Activated CD8-positive, alpha-beta memory T cell treated with anti-CD3 and anti-CD28 coated beads for 4 hours (primary cell): ENCODE measurements at places on chromosomes 12 and 14.

DNA sequence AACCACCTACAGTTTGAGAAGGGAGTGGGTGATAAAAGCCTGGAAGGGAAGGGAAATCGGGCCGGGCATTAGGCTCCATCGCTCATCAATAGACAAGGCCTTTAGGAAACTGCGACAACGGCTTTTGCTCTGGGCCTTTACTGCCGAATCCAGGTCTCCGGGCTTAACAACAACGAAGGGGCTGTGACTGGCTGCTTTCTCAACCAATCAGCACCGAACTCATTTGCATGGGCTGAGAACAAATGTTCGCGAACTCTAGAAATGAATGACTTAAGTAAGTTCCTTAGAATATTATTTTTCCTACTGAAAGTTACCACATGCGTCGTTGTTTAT, 261 bp upstream of the RNU7-1 start:
- no peak for DNase-seq

DNA sequence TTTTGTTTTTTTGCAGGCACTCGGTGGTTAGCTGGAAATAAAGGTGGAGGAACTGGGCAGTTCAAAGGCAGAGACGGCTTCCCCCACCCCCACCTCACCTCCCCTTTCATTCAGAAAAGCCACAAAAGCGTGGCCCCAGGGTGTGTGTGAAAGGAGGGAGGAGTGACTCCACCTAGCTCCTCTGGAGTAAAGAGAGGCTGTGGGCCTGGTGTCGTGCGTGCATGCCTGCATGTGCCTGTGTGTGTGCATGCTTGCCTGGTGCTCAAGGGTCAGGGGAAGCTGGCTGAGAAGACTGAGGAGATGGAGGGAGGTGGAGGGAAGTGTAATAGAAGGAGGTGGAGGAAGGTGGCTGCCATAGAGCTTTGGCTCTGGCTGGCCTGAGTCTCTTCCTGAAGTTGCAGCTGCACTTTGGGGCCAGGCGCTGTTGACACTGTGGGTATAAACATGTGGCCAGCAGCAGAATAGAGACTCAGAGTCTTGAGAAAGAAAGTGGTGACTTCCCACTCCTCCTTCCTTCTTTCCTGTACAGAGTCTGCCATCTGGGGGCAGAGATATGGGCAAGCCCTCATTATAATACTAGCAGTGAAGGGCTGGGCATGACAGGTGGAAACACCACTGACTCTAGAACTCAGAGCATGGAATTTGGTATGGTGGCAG, 36.9 kb upstream of the SINHCAF start:
- no peak for DNase-seq

DNA sequence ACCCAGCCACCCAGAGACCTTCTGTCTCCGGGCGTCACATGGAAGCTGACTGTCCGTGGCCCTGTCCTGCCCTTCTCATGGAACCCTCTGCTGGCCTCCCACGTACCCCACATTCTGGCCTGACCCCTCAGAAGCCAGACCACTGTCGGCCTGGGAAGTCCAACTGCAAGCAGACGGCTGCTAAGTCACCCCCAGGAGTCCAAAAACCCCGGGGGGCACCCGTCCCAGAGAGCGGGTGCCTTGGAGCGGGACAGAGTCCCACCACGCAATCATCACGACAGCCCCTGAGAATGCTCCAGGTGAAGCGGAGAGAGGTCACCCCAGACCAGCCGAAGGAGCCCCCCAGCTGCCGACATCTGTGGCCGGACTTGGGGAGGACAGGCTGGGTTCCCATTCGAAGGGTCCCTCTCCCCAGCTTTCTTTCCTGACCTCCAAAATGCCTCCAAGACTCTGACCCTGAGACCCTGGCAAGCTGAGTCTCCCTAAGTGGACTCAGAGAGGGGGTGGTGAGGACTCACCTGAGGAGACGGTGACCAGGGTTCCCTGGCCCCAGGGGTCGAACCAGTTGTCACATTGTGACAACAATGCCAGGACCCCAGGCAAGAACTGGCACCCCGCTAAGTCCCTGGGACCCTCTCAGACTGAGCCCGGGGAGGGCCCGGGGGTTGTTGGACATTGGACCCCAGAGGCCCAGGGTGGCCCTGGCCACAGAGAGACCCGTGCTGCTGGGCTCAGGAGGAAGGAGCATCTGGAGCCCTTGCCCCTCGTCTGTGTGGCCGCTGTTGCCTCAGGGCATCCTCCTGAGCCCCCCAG, 337.1 kb downstream of the TMEM121 start:
- no peak for DNase-seq

DNA sequence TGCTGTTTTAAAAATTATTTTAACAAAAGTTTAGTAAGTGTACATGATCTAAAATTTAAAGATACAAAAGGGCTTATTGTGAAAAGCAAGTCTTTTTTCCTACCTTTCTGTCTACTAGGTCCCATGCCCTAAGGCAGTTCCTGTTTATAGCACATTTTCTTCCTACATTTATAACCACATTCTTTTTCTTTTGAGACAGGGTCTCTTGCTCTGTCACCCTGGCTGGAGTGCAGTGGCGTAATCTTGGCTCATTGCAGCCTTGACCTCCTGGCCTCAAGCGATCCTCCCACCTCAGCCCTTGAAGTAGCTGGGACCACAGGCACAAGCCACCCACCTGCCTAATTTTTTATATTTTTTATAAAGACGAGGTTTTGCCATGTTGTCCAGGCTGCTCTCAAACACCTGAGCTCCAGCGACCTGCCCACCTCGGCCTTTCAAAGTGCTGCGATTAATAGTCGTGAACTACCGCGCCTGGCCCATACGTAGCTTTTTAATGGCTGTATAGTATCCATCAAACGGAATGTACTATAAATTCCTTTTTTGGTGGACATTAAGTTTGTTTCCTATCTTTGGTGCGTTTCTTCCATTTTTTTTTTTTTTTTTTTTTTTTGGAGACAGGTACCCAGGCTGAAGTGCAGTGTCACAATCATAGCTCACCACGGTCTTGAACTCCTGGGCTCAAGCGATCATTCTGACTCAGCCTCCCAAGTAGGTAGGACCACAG, 20.9 kb downstream of the FRS2 start:
- DNase-seq: no peak

GRCh38 chr12:77924703-77925102, 94.0 kb downstream of the NAV3 start:
- DNase-seq: no peak

- no peak for DNase-seq
Observed at GRCh38 chr12:123494124-123494851, 36.3 kb downstream of the SNRNP35 start.
